Lower leg skin (tissue), 4 donors: ENCODE measurements at places on chromosomes 7 and 10. TPM values are rescaled to one million over a fixed set of nuclear protein-coding genes. Genes with fewer than 3 reads are reported as not detected.

DNA sequence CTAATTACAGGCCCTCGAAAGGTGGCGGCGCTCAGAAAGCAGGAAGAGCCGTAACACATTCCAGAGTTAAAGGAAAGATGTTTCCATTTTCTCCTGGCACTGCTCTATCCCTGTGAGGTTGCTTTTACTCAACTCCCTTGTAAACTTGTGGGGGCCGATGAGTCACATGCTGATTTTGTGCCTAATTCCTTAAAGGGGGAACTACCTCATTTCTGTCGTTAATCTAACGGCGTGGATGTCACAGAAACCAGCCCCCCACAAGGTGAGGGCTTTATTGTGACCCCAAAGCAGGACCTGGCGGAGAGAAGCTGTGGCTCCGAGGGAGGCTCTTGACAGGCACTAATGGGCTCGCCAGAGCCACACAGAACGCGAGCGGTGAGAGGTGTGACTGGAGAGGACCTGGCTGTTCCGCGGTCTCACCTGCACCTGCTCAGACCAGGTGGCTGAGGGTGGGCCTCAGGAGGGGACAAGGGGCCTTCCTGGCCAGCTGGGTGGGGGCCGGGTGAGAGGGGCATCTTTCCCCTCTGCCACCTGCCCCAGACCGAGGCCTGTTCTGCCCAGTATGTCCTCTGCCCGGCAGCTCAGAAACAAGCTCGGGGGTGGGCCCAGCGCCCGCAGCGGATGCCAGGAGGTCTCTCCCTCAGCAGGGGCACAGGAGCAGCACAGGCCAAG is 50.9 kb downstream of the CALML3 start:
- no peak for DNase-seq

Gene SPOCK2
- total RNA-seq, result 3.8 TPM

DNA sequence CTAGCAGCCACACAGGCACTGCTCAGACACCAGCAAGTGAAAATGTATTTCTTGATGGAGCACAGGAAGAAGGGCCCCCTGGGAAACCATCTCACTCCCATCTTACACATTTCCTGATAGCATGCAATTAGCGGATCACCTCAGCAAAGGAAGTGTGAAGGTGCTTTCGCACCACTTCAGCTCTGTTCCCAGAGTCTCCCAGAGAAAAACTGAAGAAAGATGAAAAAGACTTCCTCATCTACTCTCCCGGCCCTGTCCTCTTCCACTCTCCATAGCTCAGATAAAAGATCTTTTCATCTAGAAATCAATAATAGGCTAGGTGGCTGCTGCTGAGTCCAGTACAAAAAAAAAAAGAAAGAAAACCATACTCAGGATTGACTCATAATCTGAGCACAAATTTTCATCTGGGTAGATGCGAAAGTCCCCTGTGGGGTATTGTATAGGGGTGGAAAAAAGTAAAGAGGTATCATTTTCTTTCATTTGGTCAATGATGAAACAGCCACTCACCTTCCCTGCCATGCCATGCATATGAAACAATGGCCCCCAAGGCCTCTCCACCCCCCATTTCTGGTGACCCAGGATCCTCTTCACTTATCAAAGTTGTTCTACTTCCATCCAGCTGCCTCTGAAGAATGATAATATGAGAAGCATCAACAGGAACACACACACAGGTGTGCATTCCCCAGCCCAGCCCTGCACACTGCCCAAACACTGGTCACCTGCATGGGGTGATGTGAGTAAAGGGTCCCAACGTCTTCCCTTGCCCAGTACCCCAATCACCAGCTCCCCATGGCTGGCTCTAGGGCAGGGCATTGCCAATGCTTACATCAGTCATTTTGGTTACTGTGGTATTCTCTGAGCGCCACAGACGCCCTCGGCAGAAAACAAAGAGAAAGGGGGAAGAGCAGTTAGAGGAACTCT is 48.8 kb upstream of the DGKI start:
- DNase-seq, result no peak

DNA sequence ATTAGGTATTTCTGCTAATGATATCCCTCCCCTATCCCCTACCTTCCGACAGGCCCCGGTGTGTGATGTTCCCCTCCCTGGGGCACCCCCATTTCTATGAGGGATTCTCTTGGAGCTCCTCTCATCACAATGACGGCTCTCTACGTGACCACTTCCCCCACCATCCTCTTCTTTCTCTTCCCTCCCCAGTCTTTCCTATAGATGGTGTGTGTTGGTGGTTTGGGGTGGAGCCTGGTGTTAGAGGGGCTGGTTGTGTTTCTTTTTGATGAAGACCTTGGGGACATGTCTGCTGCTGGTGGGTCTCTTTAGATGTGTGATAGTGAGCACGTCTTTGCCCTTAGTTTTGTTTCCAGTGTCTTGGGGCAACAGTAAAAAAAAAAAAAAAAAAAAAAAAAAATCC is 28.6 kb downstream of the RPS24 start:
- DNase-seq, result no peak

DNA sequence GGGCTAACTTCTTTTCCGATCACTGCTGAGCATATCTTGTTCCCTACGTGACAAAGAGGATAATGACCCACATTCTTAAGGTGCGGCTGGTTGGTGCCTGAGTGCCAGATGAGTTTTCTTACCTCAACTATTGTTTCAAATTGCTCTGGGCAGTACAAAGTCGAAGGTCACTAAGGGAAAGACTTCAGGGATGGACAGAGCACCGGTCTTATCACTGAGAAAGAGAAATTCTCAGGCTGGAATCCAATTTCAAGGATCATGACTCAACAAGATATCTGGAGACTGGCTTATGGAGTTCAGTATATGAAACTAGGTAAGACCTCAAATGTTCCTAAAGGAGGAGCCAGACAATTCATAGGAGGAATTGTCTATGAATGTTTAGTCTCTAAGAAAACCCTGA is 780.3 kb downstream of the SUGCT start:
- no peak for DNase-seq
